Activated CD4-positive, alpha-beta memory T cell treated with anti-CD3 and anti-CD28 coated beads for 36 hours (primary cell): ENCODE measurements at places on chromosomes 2 and 18. TPM values are rescaled to one million over a fixed set of nuclear protein-coding genes. Genes with fewer than 3 reads are reported as not detected.

GRCh38 chr2:109324861-109325260 is 195.9 kb downstream of the SH3RF3 start:
- no peak overlapping the region for H3K27ac ChIP-seq
- no peaks in the 10 kb centered on the region for H3K36me3 ChIP-seq
- H3K4me1 ChIP-seq = peaks cover 5% of the 10 kb centered on the region
- peaks cover 2% of the 10 kb centered on the region for H3K27me3 ChIP-seq
- DNase-seq = no peak
- no peak overlapping the region for H3K4me3 ChIP-seq

GRCh38 chr18:73352546-73352945 is 484.8 kb upstream of the NETO1 start:
- H3K27ac ChIP-seq = no peak overlapping the region
- H3K4me1 ChIP-seq = no peaks in the 10 kb centered on the region
- H3K36me3 ChIP-seq = no peaks in the 10 kb centered on the region
- no peak for DNase-seq
- H3K27me3 ChIP-seq = no peaks in the 10 kb centered on the region

The C2orf66 gene
- total RNA-seq = not detected

The IL37 gene
- not detected for total RNA-seq

The LRPPRC gene
- total RNA-seq = 144 TPM

The TMEM237 gene
- 15.4 TPM for total RNA-seq

The SPP2 gene
- not detected for total RNA-seq

- no peaks in the 10 kb centered on the region for H3K27me3 ChIP-seq
- no peak overlapping the region for H3K27ac ChIP-seq
- H3K36me3 ChIP-seq = no peaks in the 10 kb centered on the region
- no peak overlapping the region for H3K4me3 ChIP-seq
- no peak for DNase-seq
- no peaks in the 10 kb centered on the region for H3K4me1 ChIP-seq
These were observed 67.4 kb downstream of the POLE4 start for GRCh38 chr2:75025633-75026380.

GRCh38 chr2:105842555-105842954 is 97.8 kb downstream of the NCK2 start:
- no peak for DNase-seq
- H3K4me1 ChIP-seq = peaks cover 83% of the 10 kb centered on the region

The WIPF1 gene
- total RNA-seq = 183 TPM

DNA sequence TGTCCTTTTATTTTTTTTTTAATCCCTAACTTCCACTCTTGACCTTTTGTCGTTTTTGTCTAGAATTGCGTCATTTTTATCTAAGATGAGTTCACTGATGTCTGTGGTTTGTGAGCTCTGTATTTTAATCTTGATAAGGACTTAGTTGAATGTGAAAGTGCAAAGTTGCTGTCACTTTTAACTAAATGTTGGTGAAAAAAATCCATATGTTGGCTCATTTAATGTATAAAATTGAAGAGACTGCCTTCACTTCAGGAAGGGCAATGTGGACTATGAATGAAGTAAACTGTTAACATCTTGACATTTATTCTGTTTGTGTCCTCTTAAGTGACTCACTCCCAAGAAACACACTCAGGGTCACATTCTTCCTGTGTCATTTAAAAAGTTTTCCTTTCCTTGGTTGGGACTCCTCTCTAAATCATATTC is 256.6 kb upstream of the RASGRP3 start:
- no peak overlapping the region for H3K27ac ChIP-seq
- no peak overlapping the region for H3K4me3 ChIP-seq
- no peak for DNase-seq
- peaks cover 5% of the 10 kb centered on the region for H3K4me1 ChIP-seq

DNA sequence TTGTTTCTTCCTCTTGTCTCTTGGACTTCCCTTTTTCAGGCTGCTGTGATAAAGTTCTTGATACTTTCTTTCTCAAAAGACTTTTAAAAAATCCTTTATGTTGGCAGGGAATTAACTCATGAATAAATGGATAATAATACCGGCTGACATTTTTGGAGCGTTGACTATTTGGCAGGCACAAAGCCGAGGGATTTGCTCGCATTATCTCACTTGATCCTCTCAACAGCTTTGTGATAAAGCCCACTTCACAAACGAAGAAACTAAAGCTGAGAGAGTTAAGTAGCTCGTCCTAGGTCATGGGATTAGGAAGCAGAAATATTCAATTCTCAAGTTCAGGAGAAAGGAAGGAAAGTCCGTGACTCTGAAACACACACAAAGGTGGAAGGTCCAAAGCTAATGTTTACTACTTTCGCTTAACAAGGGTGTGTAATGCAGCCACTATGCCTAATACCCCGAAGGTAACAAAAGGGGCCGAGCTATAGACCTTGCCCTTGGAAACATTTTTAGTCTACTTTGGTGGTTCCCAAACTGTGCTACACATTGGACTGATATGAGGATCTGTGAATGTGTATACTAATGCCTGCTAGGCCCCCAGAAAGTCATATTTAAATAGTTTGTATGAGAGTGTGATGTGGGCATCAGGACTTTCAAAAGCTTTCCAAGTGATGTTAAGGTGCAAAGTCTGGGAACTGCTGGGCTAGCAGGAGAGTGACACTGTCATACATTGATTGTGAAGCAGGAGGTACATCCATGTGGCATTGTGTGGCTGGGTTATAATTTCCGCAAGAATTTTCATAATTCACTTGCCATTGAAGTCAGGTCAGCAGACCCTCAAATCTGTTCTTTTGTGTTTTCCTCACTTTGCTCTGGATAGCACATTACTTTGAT is 508.4 kb downstream of the PLCL1 start:
- DNase-seq = no peak
- peaks cover 30% of the 10 kb centered on the region for H3K27me3 ChIP-seq
- H3K4me3 ChIP-seq = no peak overlapping the region
- H3K4me1 ChIP-seq = no peaks in the 10 kb centered on the region
- H3K27ac ChIP-seq = no peak overlapping the region
- H3K36me3 ChIP-seq = no peaks in the 10 kb centered on the region

The NEU4 gene
- 0.36 TPM for total RNA-seq

DNA sequence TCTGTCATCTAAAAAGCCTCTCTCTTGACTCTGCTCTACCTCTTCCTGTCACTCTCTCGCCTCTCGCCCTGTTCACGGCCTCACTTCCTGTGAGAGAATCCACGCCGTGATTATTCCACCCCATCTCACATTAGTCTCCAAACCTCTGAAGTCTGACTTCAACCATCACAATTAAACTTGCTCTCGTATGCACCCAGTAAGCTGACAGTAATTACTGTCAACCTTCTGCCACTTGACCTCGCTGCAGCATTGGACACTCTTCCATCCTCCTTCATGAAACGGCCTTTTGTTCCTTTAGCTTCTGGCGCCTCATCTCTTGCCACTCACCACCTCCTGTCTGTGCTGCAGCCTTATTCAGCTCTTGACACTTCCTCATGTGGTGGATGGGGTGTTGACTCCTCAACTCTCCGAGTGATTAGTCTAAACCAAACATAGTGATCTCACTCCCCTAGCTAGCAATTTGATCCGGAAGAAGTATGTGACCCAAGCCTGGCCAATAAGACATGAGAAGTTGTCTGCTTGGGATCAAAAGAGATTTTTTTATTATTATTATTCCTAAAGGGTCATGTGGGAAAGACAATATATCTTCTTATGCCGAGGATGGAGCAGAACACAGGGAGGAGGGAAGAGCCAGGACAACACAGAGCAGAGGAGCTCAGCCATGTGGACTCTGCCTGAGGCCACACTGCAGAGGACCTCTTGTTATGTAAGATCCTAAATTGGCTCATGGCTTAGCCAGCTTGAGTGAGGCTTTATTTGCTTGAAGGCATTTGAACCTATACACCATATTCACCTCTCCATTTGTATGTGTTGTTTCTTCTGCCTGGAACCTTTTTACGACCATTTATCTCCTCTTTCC is 38.4 kb upstream of the MYO1B start:
- DNase-seq = peak; percentile 53
- peak overlapping the region; percentile 85 for H3K27ac ChIP-seq
- peaks cover 2% of the 10 kb centered on the region for H3K36me3 ChIP-seq
- peak overlapping the region; percentile 65 for H3K4me3 ChIP-seq

The KYNU gene
- total RNA-seq = not detected

The ZBTB7C gene
- 0.05 TPM for total RNA-seq

The CNTNAP5 gene
- not detected for total RNA-seq
